Esophagus muscularis mucosa (tissue), 4 donors: ENCODE measurements at places on chromosomes 3 and 15.

DNA sequence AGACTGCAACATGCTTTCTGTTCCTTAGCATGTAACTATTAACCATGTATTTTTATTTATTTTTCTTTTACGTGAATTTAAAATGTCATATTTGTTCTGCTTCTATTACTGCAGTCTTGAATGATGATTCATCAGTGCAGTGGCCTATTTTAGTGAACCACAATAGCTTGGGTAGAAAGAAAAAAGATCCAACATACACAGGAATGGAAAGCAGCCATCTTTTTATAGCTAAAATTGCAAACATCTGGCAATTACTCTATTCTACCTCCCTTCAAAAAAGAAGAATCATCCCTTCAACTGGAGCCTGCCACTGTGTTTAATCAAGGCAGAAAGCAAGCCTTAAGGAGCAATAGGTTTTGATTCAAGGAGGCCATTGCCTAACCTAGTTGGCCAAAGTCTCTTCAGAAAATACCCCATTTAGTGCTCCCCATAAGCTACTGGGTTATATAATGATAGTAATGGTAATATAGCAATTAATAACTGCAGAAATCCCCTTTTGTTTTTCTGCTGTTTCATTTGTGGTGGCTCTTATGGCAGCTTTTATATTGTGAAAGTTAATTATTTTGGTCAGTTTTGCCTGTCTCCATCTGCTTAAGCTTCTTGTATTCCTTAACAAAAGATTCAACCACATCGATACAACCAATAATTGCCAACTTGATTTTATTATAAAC lies 267.3 kb downstream of the LPP start:
- DNase-seq = no peak

- no peak for DNase-seq
Measured at GRCh38 chr15:61839546-61839945, 220.7 kb downstream of the VPS13C start.

DNA sequence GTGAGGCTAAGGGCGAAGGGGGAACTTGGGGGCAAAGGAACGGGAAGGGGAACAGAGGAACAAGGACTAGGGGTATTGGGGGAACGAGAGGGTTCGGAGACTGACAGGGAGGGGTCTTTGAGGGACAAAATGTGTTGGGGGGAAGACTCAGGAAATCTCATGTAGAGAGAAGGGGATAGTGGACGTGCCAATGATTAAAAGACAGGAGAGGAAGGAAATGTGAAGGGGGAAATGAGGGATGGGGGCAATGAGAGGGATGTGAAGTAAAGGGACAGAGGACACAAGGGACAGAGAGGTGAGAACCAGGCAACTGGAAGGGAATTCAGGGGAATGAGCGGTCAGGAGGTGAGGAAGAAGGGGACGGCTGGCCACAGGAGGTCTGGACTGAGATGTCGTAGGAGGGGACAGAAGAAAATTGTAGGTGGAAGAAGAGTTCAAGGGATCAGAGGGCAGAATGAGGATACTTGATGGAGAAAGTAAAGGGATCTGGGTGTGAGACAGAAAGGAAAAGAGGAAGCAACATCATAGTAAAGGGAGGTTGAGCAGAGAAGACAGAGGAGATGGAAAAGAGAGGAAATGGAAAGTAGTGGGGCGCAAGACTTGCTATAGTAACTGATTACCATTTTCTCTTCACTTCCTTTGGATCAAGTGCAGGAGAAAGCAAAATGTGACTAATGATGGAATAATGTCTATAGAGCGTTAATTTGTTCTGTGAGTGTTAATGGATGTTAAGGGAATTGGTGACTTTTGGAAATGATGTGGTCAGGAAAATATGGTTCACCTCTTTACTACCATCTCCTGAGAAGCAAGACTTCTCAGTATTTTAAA lies 749 bp downstream of the RAB8B start:
- no peak for DNase-seq

- peak; percentile 53 for DNase-seq
Measured at GRCh38 chr3:141680620-141681389, 57.3 kb upstream of the RNF7 start.

- no peak for DNase-seq
Measured at GRCh38 chr3:185362850-185363661, at the start of gene MAP3K13. MAP3K13 (plus strand) TSS chr3:185363136; CDS start chr3:185428582, 65,446 bp downstream.

DNA sequence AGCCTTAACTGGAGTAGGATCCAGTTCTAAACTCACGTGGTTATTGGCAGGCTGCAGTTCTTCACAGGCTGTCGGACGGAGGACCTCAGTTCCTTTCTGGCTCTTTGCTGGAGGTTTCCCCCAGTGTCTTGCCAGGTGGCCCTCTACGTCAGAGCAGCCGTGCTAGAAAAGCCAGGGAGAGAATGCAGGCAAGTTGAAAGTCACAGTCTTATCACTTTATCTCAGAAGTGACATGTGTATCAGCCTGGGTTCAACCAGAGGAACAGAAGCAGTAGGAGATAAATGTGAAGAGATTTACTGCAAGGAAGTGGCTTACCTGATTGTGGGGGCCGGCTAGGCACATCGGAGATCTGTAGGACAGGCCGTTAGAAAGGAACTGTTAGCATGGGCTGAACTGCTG lies 125.3 kb upstream of the BNIP2 start:
- DNase-seq = peak; percentile 47

GRCh38 chr3:8607234-8608040 lies 37.2 kb downstream of the SSUH2 start:
- no peak for DNase-seq

GRCh38 chr3:73485877-73486330 lies 138.8 kb downstream of the PDZRN3 start:
- DNase-seq = peak; percentile 62

GRCh38 chr3:39150803-39151631 lies 2.4 kb downstream of the CSRNP1 start:
- peak; percentile 98 for DNase-seq

DNA sequence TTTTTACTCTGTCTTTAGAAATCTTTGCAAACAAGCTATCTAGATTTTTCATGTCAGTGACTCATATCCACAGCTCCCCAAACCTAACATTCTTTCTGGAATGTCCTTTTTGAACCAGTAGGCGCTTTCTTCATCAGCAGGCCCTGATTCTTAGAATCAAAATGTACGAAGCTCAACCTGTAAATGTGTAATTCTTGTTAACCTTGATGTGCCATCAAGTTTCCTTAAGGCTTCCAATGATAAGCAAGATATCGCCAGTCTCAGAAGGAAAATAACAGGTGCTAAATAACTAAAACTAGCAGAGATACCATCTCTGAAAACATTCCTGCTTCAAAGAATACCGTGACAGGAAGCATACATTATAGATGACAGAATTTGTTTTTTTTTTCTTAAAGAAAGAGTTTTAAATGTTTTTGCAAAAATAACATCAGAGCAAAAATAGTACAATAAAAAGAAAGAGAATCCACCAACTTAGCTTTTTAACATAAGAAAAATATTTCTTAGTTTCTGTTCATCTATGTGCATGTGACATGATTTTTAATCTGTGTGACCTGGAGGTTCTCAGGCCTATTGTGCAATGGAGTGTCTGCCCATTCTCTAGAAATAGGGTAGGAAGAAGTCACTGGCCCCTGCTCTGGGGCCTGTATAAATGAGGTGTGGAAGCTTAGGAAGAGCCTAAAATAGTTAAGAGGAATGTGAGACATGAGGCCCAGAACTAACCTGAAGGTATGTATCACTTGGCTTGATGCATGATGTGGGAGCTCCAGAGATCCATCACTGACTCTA lies 14.7 kb upstream of the SECISBP2L start:
- no peak for DNase-seq

DNA sequence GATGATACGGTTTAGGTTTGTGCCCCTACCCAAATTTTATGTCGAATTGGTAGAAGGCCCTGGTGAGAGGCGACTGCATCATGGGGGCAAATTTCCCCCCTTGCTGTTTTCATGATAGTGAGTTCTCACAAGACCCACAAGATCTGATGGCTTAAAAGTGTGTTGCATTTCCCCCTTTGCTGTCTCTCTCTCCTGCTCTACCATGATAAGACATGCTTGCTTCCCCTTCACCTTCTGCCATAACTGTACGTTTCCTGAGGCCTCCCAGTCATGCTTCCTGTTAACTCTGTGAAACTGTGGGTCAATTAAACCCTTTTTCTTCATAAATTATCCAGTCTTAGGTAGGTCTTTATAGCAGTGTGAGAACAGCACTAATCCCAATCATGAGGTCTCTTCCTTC lies 381.2 kb downstream of the RSL24D1 start:
- no peak for DNase-seq

- no peak for DNase-seq
Measured at GRCh38 chr3:116318370-116318769, 126.9 kb downstream of the LSAMP start.
